Suppressor macrophage treated with lipopolysaccharide for 1 hour (primary cell): ENCODE measurements at places on chromosomes 4 and X.

- DNase-seq: no peak
Observed at GRCh38 chr4:186943411-186943810, 219.8 kb upstream of the FAT1 start.

- no peak for DNase-seq
Observed at GRCh38 chr4:129231945-129232588, 136.1 kb downstream of the C4orf33 start.

- DNase-seq: peak; percentile 27
Observed at GRCh38 chrX:101057093-101057714, 5.3 kb upstream of the TRMT2B start.

DNA sequence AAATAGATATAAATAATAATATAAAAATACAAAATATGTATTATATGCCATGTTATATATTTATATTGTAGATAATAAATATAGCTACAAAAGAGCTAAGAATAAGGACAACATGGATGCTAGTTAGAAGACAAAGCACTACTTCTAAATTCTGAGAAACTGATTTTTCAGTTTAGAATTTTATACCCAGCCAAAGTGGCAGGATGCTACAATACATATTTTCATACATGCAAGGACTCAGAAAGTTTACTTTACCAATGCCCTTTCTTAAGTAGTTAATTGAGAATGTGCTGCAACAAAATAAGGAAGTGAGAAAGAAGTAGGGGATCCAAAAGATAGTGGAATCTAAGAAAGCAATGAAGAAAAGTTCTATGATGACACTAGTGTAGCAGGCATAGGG lies 64.5 kb downstream of the PDE5A start:
- DNase-seq: no peak
